ENCODE measurements at places on chromosomes 12 and 14.

- DNase-seq, result no peak
Observed at GRCh38 chr14:64955297-64955696, 12.8 kb upstream of the GPX2 start.

DNA sequence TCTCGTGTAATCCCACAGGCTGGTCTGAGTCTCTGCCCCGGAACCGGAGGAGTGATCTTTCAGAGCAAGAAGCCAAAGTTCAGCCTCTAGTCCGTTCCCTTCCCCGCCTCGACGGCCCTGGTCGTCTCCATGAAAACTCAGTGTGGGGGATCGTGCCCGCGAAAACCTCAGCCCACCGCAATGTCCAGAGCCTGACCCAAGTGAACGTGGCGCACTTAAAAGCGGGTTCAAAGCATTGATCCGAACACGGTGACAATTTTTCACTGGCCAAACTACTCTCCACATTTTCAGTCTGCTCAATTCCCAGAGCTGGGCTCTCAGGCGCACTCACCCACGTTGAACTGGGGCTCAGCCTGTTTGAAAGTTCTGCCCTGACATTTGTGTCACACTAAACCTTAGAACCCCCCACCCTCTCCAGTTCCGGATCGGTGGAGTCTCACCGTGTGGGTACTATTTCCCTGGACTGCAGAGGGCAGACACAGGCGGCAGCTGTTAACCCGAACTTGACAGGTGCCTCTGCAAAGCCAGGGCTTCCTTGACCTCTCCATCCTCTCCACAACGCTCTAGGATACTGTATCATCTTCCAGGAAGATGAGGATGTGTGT, 886 bp upstream of the PRICKLE1 start:
- peak; percentile 47 for DNase-seq

DNA sequence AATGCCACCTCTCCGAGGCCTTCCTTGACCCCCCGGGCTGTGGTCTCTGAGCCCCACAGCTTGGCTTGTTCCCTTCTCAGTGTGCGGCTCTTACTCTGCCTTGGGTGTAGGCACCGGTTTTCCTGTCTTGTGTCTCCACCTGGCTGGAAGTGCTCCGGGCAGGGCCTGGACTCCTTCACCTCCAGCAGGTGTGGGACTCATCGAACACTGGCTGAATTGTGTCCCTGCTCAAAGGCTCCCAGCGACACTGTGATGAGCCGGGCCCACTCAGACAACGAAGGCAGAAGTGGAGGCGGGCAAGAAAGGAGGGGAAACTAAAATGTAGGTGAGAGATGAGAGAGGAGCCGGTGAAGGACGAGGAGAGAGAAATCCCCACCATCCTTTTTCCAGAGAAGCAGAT, 18.0 kb downstream of the TMEM63C start:
- DNase-seq, result no peak

GRCh38 chr12:131196220-131196619, 242.5 kb downstream of the ADGRD1 start:
- DNase-seq, result no peak

DNA sequence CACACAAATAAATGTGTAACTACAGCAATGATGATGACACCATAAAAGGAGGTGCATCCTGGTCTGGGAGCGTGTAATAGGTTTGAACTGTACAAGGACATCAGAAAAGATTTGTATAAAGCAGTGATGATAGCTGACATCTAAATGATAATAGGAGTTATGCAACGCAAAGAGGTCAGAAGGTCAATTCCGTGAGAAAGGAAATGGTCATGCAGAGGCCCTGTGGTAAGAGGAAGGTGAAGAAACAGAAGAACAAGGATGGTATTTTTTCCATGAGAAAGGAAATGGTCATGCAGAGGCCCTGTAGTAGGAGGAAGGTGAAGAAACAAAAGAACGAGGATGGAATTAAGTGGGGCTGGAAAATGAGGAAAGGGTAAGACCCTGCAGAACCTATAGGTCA, 106.7 kb upstream of the TMPO start:
- no peak for DNase-seq

- DNase-seq, result no peak
Observed at GRCh38 chr12:105977652-105978051, 161.1 kb downstream of the NUAK1 start.

DNA sequence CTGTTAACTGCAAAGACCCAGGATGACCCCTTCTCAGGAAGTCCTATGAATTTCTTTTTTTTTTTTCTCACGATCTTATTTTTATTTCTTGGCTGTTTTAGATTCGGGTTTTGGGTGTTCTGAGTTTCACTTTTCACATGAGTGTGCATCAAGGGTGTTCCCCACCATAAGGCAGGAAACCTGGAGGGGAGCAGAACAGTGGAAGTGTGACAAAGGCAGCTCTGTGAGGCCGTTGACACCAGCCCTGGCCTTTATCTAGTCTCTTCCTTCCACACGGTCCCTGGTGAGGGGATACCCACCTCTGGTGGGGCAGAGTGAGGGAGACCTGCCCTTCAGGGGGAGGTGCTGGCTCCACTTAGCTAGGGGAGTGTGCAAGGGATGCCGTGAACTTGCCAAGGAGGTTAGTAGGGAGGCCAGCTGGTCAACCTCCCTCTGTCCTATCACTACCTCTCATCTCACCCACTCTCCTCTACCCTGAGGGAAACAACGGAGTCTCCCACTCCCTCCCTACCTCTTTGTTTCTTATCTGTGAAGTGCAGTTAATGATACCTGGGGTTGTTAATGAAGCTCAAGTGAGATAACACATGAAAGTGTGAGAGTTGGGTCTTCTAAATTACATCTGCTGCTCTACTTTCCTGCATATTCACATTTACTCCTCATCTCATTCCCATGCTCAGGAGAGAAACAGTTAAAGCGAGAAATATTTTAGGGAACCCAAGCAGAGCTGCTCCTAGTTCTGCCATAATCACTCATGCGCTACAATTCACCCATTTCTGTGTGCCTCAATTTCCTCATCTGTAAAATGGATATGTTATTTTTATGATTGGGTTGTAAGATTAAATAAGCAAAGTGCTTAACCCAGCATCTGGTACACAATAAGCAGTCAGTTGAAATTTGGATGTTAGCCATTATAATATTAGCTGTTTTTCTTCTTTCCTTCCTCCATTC, 4.4 kb upstream of the GALNT6 start:
- no peak for DNase-seq

DNA sequence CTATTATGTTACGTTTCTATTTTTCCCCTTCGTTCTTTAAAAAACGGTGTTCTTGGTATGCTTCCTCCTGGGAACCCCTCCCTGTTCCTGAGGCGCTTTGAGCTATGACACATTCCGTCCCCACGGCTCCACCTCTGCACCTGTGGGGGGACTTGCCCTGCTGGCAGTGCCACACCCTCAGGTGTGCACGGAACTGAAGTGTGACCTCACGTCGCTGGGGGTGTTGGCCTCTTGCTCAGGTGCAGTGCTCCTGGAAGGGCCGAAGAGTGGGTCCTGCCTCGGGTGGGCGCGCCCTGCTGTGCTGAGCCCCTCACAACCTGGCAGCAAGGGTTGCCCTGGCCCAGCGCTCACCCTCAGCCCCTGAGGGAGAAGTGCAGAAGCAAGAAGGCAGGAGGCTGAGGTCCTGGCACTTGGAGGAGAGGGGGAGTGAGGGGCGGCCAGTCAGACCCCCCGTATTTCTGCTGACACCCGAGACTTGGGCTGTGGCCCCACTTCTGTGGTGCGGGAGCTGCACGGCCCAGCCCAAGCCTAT, 4.9 kb downstream of the AMN start:
- no peak for DNase-seq

DNA sequence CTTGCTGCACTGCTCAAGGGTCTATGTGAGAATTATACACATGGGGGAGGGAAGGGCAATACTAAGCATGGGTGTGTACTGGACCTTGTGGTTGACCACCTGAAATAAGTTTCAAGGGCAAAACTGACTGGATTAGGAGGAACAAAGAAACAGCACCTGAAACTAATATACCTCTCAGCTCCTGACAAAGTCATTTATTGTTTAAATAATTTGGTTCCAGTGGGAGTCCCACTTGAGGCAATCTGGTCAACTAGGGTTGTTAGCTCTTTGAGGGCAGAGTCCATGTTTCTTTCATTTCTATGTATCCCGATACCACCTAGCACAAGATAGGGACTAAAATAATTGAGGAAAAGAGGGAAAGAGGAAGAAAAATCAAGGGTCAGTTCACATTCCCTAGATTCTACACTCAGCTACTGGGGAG, 45.5 kb downstream of the STXBP6 start:
- DNase-seq, result no peak

- no peak for DNase-seq
Observed at GRCh38 chr14:51963286-51963685, 26.1 kb upstream of the RTRAF start.

- DNase-seq, result no peak
Observed at GRCh38 chr12:27732281-27732680, 21.6 kb downstream of the MRPS35 start.

DNA sequence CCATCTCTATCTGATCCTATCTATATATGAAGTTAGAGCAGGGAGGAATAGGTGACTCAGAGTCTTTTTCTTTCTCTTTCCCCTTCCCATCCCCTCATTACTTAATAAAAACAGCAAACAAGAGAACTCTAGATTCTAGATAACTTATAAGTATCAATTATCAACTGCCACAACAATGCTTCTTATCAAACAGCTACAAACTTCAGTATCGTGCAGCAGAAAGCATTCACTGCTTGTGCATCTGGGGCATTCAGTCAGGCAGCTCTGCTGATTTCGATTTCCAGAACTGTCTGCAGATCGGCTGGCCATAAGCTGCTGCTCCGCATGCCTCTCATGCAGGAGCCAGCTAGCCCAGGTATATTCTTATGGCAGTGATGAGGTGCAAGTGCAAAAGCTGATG, 19.4 kb downstream of the A2ML1 start:
- no peak for DNase-seq

DNA sequence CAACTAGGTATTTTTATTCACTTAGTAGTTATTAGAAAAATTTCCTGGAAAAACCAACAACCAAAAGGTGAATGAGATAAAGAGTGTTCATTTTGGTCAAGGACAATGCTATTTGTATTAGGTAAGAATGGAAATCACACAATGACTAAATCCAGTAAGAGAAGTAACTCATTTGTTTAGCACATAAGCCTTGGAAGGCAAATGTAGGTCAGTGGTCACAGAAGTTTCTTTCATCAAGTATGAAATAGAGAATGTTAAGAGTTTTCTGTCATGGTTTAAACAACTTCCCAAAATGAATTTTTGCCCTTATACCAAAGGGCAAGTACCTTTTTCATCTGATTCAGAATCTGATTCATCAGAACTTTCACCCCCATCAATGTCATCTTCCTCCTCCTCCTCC, 101.7 kb downstream of the KIF21A start:
- no peak for DNase-seq

DNA sequence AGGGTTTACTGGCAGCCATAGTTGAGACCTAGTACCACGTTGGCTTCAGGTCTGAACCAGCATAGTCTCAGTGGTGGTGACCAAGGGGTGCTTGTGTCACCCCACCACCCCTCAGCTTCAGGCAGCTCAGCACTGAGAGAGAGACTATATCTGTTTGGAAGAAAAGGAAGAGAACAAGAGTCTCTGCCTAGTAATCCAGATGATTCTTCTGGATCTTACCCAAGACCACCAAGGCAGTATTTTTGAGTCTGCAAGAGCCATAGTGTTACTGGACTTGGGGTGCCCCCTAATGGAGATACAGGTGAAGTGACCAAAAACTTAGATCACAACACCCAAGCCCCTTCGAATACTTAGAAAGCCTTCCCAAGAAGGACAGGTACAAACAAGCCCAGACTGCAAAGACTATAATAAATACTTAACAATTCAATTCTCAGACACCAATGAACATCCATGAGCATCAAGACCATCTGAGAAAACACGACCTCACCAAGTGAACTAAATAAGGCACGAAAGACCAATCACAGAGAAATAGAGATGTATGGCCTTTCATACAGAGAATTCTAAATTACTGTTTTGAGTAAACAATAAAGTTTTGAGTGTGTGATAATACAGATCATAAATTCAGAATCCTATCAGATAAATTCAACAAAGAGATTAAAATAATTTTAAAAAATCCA, 107.0 kb downstream of the HELB start:
- DNase-seq, result peak; percentile 30

DNA sequence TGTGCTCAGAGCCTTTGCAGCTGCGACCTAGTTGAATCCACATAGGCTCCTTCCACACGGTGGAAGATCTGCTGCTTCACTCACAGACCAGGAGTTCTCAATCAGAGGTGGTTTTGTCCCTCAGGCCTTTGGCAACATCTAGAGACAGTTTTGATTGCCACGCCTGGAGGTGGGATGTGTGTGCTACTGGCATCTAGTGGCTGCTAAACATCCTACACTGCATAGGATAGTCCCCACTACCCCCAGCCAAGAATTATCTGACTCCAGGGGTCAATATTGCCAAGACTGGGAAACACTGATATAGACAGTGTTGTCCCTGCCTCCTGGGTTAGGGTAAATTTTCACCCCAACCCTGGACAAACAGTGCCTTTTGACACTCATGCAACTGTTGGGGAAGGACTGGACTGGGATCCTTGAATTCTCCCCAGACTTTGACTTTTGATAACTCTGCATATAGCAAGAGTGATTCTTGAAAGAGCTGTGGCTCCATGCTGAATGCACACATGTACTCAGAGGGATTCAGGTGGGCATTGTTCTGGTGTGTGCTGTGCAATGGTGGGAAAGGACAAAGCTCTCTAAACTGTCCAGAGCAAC, 39.8 kb downstream of the BAZ2A start:
- no peak for DNase-seq

- no peak for DNase-seq
Observed at GRCh38 chr12:132672116-132672515, 15.0 kb downstream of the POLE start.

- no peak for DNase-seq
Observed at GRCh38 chr12:58931518-58931917, 11.2 kb upstream of the LRIG3 start.

DNA sequence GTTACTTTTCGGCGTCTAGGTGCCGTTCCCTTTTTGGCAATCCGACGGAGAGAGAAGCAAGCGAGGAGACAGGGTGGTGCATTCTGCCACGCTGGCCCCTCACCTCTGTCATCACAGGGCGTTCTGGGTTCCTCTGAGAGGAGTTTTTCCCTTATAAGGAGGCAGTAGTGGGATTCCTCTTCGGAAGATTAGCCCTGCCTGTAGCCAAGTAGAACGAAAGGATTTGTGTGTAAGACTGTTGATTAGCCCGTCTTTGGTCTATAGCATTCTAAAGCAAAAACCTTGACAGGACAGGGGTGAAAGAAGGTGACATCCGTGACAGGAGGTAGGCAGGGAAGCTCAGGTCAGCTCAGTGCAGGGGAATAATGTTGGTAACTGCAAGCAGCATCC, 9.1 kb upstream of the NEMF start:
- DNase-seq, result peak; percentile 85

DNA sequence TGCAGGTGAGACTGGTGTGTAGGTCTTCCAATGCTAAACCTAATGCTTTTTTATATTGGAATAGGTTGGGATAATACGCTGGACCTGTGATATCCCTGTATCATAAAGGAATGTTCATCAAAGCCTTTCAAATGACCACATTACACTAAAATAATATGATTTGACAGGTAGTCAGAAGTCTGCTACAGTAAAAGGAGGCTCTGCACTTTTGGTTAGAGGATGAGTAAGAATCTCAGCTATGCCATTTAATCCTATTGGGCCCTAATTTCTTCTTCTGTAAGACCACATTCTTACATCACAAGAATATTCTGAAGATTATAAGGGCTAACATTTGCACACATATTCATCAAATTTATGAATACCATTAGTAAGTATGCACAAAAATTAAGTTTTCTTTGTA, 250.5 kb upstream of the FLRT2 start:
- no peak for DNase-seq

All from right hindlimb (tissue), 1 donor.